ENCODE measurements at places on chromosomes 7 and 10. TPM values are rescaled to one million over a fixed set of nuclear protein-coding genes. Genes with fewer than 3 reads are reported as not detected.

- no peak overlapping the region for H3K4me3 ChIP-seq
- no peak for DNase-seq
- no peaks in the 10 kb centered on the region for H3K4me1 ChIP-seq
- H3K27ac ChIP-seq, result no peak overlapping the region
Measured at GRCh38 chr7:84877943-84878570, 308.8 kb downstream of the SEMA3D start.

DNA sequence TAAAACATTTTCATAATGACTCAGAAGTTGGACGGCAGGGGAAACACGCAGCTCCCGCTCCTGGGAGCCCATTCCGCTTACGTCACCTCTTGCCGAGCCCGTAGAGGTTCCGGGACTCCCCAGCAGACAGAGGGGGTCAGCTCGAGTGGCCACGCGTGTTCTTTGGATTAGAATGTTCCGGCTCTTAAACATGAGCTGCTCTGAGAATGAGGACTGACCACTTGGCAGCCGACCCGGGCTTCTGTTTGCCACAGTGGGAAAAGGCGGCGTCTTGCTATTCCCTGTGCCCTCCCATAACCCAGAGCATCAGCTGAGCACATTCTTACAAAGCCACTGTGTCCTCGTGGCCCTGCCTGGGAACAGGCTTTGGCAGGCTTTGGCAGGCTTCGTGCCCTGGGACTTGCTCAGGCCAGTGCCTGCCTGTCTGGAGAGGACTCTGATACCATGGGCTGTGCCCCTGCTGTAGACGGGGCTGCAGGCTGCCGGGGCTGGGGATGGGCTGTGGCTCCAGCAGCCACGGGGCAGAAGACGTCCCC lies 40.1 kb downstream of the PFKP start:
- H3K4me3 ChIP-seq, result no peak overlapping the region
- DNase-seq, result peak; percentile 43
- no peaks in the 10 kb centered on the region for H3K27me3 ChIP-seq

DNA sequence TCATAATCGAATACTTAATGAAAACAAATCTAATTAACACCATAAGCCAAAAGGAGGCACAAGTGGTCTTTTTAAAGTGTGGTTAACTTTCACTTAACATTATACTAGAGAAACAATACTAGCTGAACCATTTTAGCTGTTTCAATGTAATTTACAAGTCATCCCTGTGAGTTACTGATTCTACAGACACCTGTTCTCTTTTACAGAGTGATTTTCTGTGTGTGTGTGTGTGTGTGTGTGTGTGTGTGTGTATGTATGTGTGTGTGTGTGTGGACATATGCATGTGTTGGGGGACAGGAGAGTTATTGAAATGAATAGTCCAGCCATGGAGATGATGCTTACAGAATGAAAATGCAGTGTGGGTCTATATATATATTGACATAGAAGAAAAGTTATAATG lies 200.2 kb downstream of the DNAJC1 start:
- H3K4me3 ChIP-seq, result no peak overlapping the region
- H3K27me3 ChIP-seq, result no peaks in the 10 kb centered on the region
- H3K4me1 ChIP-seq, result no peaks in the 10 kb centered on the region

DNA sequence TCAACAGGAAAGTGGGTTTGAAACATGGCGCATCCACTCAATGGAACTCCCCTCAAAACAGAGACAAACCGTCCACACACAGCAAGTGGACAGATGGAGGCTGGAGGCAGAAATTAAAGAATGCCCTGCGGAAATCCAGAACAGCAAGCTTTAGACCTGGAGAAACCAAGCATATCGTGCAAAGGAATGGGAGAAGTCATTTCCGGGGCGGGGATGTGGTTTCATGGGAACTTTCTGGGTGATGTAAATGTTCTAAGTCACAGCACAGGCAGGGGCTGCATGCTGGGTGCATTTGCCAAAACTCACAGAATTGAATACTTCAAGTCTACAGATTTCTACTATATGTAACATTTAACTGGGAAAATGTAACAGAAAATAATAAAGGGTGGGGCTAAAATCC lies 213.0 kb downstream of the PTPRN2 start:
- H3K4me1 ChIP-seq, result no peaks in the 10 kb centered on the region
- H3K27ac ChIP-seq, result no peak overlapping the region
- no peak overlapping the region for H3K4me3 ChIP-seq
- no peaks in the 10 kb centered on the region for H3K27me3 ChIP-seq

- H3K27me3 ChIP-seq, result no peaks in the 10 kb centered on the region
- no peak overlapping the region for H3K4me3 ChIP-seq
- peaks cover 40% of the 10 kb centered on the region for H3K4me1 ChIP-seq
- peak overlapping the region; percentile 84 for H3K27ac ChIP-seq
- H3K36me3 ChIP-seq, result no peaks in the 10 kb centered on the region
Measured at GRCh38 chr10:119252051-119252465, 44.7 kb downstream of the GRK5 start.

DNA sequence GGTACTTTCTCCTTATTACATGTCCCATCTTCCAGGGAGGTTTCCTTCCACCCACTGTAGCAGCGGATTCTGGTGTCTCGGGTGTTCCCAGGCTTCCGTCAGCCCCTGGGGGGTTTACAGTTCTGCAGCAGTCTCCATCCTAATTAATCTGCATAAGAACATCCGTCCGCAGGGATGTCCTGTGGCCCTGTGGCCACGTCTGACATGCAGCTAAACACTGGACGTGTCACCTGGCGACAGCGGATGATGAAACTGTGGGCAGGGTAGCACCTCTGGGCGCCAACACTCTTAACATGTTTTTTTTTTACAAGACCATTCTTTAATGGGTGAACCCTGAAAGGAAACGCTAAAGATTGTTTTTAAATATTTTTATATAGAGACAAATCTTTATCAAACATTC lies 58.2 kb downstream of the DIP2C start:
- H3K4me1 ChIP-seq, result peaks cover 7% of the 10 kb centered on the region
- no peak for DNase-seq
- no peak overlapping the region for H3K27ac ChIP-seq
- no peaks in the 10 kb centered on the region for H3K36me3 ChIP-seq
- H3K27me3 ChIP-seq, result no peaks in the 10 kb centered on the region

DNA sequence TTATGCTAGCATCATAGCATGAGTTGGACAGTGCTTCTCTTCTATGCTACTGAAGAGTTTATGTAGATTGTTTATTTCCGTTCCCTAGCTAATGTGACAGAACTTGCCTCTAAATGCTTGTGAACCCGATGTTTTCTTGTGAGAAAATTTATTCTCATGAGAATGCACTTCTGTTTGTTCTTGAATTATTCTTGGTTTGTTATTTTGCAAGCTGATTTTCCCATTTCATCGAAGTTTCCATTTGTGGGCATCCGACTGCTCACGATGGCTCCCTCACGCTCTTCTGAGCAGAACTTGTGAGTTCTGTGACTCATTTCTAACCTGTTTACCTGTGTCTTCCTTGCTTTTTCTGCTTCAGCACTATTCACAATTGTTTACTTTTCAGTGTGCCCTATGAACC lies 59.9 kb downstream of the WDFY4 start:
- H3K27me3 ChIP-seq, result no peaks in the 10 kb centered on the region
- no peak for DNase-seq

DNA sequence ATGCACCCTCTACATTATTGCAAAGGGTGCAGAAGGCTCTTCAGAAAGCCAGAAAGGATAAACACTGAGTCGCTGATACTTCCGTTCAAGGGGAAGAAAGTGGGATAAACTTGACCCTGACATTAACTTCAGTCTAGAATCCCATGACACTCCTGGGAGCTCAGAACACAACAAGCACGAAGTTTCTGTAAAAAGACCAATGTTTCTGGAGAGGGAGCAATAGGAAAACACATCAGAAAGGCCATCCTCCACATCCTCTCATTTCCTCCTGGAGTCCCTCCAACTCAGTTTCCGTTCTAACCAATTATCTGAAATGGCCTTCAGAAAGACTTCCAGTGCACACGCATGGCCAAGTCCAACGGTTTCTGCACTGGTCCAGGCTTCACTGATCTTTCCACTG lies 113.5 kb downstream of the SORBS1 start:
- H3K4me3 ChIP-seq, result no peak overlapping the region
- H3K36me3 ChIP-seq, result no peaks in the 10 kb centered on the region
- H3K27ac ChIP-seq, result peak overlapping the region; percentile 89
- no peaks in the 10 kb centered on the region for H3K27me3 ChIP-seq
- peaks cover 34% of the 10 kb centered on the region for H3K4me1 ChIP-seq
- no peak for DNase-seq

DNA sequence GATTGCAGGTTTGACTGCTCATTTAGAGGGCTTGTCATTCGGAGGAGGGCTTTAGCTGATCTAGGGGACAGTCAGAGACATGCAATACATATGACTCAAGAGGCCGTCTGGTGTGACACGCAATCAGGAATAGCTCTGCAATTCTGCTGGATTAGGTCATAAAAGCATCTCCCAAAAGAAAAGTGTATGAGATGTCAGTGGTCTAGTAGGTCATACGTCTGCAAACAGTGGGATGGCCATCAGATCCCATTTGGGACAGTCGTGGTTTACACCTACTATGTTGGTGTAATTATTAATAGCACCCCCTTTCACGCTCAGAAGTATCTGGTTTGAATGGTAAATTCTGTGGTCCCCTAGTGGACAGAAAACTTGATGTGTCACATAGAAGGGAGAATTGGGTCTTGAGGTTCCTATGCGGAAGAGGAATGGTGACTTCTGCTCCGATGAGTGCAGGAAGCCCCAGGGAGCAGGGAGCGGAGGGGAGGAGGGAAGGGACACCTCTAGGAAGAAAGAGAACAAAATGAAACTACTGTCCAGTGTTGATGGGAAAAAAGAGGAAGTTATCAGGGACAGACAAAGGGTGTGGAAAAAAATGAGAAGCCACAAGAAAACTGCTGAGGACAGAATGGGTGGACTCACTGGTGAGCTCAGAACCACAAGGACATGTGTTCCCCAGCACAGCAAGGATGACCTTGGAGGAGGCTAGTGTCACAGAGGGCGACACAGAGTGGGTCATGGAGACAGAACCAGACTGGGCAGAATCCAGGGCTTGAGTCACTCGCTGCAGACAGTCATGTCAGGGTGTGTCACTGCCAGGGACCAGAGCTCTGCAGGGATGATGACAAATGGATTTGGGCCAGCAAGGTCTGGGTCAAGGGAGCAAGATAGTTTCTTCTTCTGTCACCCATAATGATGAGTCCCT lies 59.9 kb downstream of the MAP3K8 start:
- peak; percentile 17 for DNase-seq
- H3K27me3 ChIP-seq, result no peaks in the 10 kb centered on the region
- H3K4me3 ChIP-seq, result no peak overlapping the region
- no peaks in the 10 kb centered on the region for H3K36me3 ChIP-seq

- no peak for DNase-seq
- H3K4me1 ChIP-seq, result no peaks in the 10 kb centered on the region
- H3K4me3 ChIP-seq, result no peak overlapping the region
- no peaks in the 10 kb centered on the region for H3K36me3 ChIP-seq
Measured at GRCh38 chr7:7932553-7932952, 36.0 kb upstream of the GLCCI1 start.

DNA sequence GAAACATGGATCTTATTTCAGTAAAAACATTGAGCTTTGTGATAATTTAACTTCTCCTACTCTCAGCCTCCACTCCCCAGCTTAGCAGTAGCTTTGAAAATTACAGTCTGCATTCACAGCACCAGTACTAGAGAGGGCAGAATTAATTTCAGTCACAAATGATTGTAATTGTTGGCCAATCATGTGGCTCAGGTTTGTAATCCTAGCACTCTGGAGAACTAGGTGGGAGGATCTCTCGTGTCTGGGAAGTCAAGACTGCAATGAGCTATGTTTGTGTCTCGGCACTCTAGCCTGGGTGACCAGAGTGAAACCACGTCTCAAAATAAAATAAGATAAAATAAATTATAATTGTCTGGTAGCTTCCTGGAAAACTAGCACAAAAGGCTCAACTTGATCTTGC lies 620.9 kb downstream of the TNS3 start:
- H3K4me3 ChIP-seq, result no peak overlapping the region
- no peaks in the 10 kb centered on the region for H3K36me3 ChIP-seq
- no peaks in the 10 kb centered on the region for H3K27me3 ChIP-seq
- no peak for DNase-seq
- no peak overlapping the region for H3K27ac ChIP-seq

DNA sequence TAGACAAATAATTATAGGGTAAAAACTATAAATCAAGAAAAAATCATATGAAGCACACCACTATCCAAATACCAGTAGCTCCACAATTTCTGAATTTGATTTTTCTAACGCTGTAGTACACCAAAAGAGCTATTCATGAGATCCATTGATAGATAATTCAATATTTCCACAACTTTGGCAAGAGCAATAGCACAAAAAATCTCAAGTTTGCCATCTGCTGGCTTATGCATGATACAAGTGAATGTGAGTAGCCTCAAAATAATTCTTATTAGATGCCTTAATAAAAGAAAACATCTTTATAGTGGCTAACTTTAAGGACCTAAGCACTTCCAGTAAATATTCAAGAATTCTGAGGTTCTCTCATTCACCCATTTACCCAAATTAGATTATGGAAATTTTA lies 2.2 kb upstream of the TMEM196 start:
- H3K36me3 ChIP-seq, result no peaks in the 10 kb centered on the region
- H3K27ac ChIP-seq, result no peak overlapping the region
- H3K4me1 ChIP-seq, result peaks cover 8% of the 10 kb centered on the region
- peaks cover 45% of the 10 kb centered on the region for H3K27me3 ChIP-seq
- no peak overlapping the region for H3K4me3 ChIP-seq

DNA sequence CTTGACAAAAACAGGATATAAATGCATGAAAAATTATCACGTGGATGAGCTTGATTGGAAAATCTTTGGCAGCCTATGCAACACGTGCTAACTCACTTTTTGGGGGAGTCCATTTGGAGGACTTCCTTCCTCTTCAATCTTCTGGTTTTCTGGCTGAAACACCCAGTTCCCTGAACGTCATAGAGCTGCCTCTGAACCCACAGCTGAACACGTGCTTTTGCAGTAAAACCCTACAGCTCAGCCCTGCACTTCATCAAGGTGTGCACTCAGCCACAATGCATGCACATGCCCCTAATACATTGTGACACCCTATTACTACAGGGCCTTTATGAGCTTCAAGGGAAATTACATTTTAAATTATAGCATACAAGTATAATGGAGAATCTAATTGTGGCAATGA lies 808.7 kb upstream of the AUTS2 start:
- H3K4me1 ChIP-seq, result no peaks in the 10 kb centered on the region
- H3K27me3 ChIP-seq, result no peaks in the 10 kb centered on the region
- no peak overlapping the region for H3K27ac ChIP-seq
- DNase-seq, result no peak
- H3K4me3 ChIP-seq, result no peak overlapping the region
- H3K36me3 ChIP-seq, result no peaks in the 10 kb centered on the region

Gene KIAA1549
- total RNA-seq, result 1.5 TPM

Gene ZSCAN25
- 19.0 TPM for total RNA-seq

Gene MMP21
- 1.00 TPM for total RNA-seq

Gene TMEM184A
- total RNA-seq, result 151 TPM

Gene HOXA10
- 19.8 TPM for total RNA-seq

Gene CDC14C
- total RNA-seq, result not detected

Gene VAX1
- not detected for total RNA-seq

Data from transverse colon (tissue), 4 donors.